ENCODE measurements at places on chromosomes 5 and 9.

GRCh38 chr5:126360467-126360866, 62.7 kb upstream of the GRAMD2B start:
- no peak for DNase-seq

DNA sequence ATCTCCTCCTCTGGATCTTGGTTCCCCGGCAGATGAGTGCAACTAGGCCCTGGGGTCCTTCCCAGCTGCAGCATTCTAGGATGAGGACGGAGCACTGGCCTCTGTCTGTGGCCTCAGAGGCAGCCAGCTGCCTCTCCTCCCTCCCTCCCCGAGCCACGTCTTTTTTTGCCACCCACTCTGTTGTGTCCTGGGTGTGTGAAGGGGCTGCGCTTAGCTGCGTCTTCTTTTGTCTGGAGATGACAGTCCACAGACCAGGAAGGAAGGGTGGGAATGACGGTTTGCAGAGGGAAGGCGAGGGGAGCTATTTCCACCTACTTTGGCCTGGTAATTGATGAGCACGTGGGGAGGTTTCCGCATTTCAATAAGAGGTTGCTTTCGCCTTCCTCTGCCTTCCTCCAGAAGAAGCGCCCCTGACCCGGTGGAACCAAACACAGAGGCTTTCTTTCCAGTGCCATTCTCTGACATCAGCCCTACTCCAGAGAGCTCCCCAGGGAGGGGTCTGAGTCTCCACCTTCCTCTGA, 34.5 kb upstream of the GABRP start:
- DNase-seq: no peak

GRCh38 chr5:78905084-78905938, 79.8 kb downstream of the ARSB start:
- no peak for DNase-seq

- DNase-seq: no peak
Observed at GRCh38 chr9:136798708-136799078, 2.6 kb downstream of the CCDC183 start.

DNA sequence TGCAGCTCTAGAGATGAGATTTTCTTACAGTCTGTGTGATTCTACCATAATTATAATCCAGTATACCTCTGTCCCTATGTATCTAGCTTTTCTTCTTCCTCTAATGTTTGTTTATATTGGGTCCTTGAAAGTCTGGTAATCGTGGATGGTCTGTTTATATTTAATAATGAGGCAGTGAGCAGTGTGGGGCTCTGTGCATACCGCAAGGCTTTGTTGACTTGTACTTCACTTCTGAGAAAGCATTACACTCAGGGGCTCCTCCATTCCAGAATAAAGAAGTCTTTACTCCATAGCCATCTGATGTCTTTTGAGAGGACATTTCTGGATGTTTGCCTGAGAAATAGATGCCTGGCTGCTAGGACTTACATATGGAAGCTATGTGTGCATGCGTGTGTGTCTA, 4.5 kb upstream of the MPDZ start:
- DNase-seq: no peak

GRCh38 chr5:178495706-178496105, 94.5 kb downstream of the COL23A1 start:
- no peak for DNase-seq

DNA sequence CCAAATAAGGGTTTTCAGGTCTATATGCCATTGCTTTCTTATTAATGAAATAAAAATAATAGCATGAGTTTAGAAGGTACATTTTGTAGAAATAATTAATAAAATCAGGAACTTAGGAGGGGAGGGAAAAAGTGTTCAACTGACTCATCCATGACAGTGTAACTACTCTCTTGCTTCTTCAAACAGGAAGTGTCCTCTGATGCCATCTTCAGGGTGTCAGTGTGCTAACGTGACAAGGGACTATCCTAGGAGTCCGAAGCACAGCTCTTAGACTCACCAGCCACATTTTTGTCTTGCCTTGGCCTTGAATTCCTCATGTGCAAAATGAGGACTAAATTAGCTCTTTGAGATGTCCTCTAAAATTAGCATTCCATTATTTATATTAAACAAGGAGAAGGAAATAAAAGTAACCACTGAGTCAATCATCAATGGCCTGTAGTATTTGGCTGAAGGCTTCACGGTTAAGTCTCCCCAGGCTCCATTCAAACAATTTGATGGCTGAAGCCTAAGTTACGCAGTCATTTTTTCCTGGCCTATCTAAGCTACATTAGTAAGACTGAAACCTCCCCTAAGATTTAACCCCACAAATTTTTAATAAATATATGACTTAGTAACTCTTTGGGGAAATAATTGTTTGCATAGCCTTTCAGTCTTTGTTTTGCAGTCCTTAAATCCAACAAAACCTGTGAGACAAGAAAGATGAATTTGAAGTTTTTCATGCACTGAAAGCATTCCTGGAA, 151.1 kb downstream of the ARL15 start:
- DNase-seq: peak; percentile 46

GRCh38 chr9:110065532-110065931, 142.4 kb downstream of the C9orf152 start:
- DNase-seq: no peak

GRCh38 chr9:129100383-129101169, 10.0 kb downstream of the CRAT start:
- no peak for DNase-seq

DNA sequence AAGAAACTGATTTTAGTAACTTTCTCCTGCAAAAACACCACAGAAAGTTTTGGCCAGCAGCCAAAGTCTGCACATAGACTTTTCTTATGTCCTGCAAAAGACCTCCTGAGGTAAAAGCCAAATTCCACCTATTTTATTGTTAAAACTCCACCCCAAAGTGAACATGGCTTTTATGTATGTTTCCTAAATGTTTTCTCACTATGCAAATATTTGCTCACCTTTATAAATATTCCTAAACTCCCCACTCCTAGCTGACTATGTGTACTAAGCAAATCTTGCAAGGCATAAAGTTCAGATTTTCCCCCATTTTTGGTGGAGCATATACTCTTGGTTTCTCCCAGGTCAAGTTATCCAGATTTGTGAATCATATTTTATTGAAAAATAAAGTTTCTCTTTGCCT, 446.2 kb downstream of the DNAH5 start:
- no peak for DNase-seq

- DNase-seq: peak; percentile 96
Observed at GRCh38 chr5:141850244-141850768, 27.9 kb downstream of the PCDH1 start.

DNA sequence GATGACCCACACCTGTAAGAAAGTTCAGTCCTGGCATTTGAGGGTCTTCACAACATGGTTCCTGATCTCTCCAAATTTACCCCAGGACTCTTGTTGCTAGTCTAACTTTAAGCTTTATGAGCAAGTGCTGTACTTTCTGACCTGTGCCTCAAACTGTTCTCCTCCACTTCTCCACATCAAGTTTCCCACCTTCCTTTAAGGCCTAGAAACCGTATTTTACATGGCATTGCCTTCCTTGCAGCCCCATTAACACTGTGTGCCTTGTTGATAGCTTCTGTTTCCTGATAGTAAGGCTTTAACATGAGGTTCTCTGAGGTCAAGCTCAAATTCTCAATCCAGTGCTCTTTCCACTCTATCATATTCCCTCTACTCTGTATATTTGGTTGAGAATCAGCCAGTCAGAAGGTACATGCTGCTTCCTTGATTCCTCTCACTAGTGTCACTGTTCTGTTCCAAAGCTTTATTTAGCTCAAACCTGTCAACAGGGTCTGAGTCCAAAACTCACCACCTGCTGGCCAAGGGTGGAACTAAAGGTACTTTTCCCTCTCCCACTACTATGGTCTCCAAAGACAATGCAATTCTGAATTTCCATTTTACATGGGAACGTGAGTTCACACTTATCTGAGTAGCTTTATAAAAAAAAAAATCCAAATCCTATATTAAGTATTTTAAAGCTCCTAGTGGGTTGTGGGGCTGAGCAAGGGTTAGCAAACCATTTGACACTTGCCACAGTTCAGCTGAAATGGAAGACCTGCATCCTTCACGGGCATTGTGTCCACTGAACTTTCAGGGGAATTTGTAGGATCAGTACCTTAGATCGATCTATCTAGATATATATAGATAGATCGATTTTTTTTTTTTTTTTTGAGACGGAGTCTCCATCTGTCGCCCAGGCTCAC, 21.1 kb downstream of the VCP start:
- DNase-seq: peak; percentile 62

GRCh38 chr5:109982966-109983534, 293.3 kb downstream of the MAN2A1 start:
- DNase-seq: no peak

DNA sequence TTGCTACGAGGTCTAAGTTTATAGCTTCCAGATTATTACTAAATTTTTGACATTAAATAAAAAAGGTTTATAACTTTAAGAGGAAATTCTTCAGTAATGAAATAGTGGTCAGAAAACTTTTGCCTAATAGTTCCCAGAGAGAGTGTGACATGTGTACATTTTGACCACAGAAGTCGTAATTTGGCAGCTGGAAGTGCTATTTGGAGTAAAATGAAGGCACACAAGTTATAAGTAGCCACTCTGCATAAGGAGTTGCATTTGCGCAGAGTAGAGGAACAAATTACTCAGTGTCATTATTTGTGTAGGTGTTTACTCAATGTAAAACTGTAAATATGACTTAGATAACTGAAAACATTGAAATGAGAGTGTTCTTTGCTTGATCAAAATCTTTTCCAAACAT, 408.4 kb downstream of the CCDC171 start:
- DNase-seq: no peak

DNA sequence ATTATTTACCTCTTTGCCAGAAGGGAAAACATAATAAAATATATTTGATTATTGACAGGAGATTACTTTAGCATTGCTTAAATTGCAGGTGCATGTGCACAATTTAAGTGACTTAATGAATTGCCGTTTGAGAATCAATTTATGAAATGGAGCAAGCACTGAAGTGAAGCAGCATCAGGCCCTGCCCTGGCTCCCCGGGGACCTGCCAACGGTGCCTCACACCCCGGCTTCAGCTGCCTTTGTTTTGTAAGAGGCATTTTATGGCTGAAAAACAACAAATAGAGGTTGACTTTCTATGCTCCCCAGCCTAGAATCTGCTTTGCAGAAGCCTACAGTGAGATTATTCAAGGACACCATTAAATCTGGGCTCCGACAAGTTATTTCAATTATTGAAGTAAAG, 359.1 kb upstream of the IRX4 start:
- no peak for DNase-seq

DNA sequence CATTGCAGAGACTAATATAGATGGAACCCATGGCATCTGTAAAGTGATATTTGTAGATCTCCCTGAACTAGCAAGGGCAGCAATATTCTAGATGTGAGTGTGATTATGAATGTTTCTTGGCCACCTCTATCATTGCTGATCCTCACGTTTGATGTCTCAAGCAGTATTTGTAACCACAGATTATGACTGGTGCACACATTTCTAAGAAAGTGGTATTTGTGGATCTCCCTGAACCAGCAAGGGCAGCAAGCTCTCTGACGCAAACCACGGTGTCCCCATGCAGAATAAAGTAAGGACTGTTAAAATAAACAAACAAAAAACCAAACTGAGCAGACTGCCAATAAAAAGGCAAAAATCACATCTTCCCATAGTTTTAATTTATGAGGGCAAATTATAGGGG, 301.3 kb downstream of the CSNK1G3 start:
- DNase-seq: no peak

GRCh38 chr5:147857302-147858129, 21.0 kb upstream of the SCGB3A2 start:
- peak; percentile 58 for DNase-seq

DNA sequence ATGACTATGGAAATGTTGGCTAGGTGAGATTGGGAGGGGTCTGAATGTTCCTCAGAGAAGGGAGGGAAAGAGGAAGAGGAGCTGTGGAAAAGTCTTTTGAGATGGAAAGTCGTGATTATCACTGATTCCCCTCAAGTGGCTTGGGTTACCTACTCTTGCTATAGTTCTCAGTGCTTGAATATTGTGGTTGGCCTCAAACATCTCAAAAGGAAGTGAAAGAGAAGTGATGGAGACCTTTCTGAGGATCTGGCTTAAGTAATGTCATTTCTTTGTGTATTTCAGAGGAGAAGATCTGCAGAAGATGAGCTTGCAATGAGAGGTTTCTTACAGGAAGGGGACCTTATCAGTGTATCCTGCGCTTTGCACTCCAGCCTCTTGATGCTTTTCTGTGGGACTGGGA, 5.5 kb downstream of the EXOSC2 start:
- no peak for DNase-seq

- DNase-seq: peak; percentile 82
Observed at GRCh38 chr9:35690614-35691333, 1.0 kb upstream of the TPM2 start.

GRCh38 chr9:136460772-136461325, 21.2 kb upstream of the INPP5E start:
- no peak for DNase-seq

DNA sequence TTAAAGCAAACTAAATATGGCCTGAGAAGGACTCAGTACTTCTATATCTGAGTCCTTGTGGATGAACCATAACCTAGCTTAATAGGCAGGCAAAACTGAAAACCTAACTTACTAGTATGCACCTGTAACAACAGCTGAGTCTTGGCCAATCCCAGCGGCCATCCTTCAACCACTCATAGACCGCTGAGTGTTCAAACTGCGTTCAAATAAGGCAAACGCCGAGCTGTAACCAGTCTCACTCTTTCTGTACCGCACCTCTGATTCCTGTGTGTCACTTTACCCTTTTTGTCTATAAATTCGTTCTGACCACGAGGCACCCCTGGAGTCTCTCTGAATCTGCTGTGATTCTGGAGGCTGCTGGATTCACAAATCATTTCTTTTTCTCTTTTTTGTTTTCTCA, 170.5 kb downstream of the COL23A1 start:
- DNase-seq: no peak

- no peak for DNase-seq
Observed at GRCh38 chr5:175892015-175892800, 20.8 kb downstream of the CPLX2 start.

GRCh38 chr5:132673939-132674630, at the start of gene IL4:
TSS of gene IL4 (plus strand) at chr5:132673989. CDS start at chr5:132674051, 62 bp downstream.
- no peak for DNase-seq

DNA sequence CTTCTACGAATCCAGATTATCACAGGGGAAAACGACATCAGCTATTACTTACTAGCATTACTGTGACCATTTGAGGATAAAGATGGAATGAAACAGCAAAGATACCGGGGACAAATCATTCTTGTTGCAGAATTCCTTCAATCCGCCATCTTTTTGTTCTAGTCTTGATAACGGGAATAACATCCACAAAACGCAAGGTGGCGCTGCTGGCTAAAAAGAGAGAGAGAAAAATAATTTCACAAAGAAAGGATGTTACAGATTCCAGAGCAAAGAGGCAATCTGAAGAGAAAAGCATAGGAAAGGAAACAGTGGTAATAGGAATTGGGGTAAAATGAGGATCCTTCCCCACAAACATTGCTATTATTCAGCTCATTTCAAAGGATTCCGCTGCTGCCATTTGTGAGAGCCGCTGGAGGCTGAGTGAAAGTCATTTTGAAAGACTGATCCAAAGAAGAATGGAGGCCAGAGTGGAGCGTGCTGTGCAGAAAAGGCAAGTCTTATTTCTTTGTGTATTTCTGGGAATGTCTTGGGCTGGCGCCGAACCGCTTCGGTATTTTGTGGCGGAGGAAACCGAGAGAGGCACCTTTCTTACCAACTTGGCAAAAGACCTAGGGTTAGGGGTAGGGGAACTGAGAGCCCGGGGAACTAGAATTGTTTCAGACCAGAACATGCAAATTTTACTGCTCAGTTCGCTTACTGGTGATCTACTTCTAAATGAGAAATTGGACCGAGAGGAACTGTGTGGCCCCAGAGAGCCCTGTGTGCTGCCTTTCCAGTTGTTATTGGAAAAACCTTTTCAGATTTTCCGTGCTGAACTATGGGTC, at the start of gene PCDHB7:
Gene PCDHB7, plus strand, starts transcription at position 264 of the 824 bp plus-strand sequence. Its CDS starts 192 bp downstream, at position 456.
- DNase-seq: peak; percentile 36

Data from AG08395 (cell line).